Activated CD8-positive, alpha-beta memory T cell treated with anti-CD3 and anti-CD28 coated beads for 48 hours (primary cell): ENCODE measurements at places on chromosomes 1 and 21.

- DNase-seq = no peak
Measured at GRCh38 chr21:30580132-30580531, 10.1 kb downstream of the KRTAP22-2 start.

GRCh38 chr1:116203181-116203723 lies 92.1 kb downstream of the MAB21L3 start:
- DNase-seq = no peak

- no peak for DNase-seq
Measured at GRCh38 chr1:228283476-228284147, 75.8 kb downstream of the OBSCN start.

DNA sequence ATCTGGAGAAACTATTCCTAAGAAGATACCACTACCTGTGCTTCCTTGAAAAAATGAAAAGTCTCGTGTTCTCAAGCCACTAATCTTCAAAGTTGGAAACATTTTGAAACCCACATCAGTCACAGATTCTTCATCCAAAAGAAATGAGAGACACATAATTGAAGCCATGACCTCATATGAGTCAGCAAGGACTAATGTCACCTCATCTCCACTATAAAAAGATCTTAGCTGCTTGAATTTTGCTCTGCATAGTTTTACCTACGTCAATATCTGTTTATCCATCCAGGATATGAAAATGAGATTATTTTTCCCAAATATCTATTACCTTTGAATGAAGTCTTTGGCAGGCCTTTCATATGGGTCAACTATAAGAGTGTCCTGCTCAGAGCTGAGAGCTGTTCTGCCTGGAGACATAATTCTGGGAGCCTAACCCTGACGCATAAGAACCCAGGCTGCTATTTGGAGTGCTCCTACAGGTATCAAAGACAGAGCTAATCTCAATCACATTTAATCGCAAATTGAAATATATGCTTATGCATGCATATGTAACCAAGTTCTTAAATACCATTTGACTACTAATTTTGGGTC lies 312.5 kb upstream of the PKN2 start:
- DNase-seq = no peak

- DNase-seq = no peak
Measured at GRCh38 chr1:214505134-214505533, 46.3 kb downstream of the PTPN14 start.

- no peak for DNase-seq
Measured at GRCh38 chr1:177476676-177477075, 305.9 kb downstream of the BRINP2 start.

DNA sequence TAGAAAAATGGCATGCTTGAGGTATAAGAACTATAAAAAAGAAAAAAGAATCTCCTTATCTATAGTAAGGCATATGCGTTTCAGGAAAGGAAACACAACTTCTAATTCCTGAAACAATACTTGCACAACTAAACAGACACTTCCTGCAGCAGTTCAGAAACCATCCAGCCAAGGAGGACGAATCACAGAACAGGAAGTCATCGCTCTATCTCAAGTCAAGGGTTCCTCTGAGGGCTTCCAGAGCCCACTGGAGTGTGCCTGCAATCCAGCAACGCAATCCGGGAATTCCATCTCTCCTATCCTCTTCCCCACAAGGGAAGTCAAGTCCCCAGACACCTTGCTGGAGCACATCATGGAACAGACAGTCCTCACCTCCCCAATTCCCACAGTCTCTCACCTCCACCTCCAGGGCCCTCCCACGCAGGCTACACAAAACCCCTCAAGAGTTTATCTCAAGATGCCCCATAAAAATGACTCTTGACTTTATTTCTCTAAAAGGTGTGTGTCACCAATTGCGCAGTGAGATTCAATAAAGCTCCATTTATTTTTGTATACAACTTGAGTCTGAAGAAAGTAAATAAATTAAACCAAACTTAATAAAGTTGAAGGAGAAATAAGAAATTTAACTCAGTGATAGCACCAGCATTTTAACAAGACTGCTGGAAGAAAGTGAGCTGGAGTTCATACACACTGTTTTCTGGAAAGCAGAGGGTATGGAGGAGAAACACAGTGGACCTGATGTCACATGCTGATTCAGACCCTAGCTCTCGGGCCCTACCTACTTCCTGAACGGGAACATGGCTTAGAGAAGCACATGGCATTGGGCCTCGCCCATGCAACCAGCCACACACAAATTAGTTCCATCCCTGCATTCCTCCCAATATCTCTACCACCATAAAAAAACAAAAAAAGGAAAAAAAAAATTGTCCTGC lies 39.9 kb downstream of the SIPA1L2 start:
- no peak for DNase-seq

DNA sequence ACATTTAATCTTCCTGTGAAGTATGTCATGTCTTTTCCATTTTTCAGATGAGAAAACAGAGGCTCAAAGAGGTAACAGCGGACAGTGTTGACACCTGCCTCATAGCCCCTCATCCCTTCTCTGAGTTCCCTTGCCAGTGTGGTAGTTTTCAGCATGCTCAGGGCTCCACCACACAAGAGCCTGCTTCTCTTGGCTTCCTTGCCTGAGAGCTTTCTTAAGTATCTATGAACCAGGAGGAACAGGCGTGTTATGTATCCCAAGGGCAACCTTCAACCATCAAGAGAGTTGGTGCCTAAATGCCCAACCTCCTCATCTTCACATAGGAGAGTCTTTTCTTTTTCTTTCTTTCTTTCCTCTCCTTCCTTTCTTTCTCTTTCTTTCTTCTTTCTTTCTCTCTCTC lies 5.9 kb upstream of the PAFAH2 start:
- DNase-seq = no peak

DNA sequence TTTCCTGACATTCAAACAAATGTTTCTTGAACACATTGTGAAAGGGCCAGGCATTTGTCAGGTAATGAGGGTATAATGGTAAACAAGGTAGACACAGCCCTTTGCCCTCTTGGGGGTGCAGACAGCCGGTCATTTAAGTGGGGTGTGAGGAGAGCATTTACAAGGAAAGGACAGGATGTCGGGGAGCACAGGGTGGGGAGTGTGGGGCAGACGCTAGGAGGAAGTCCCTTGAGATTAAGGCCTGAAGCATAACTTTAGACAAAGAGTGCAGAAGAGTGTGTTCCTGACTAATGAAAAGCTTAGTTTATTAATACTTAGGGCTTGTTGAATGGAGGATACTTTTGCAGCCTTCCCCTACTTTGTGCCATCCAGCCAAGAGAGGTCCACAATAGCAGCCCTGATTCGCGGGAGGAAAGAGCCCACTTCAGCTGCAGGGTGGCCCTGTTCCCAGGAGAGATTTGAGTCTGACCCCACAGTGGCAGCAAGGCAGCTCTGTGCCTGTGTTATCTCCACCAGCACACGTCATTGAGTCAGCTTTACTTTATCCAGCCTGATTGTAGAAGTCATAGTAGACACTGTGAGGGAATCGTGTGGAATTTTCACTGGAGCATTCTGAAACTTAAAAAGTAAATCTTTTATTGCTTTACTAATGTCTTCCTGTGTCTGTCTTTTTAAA lies 35.1 kb downstream of the MPZL1 start:
- no peak for DNase-seq

GRCh38 chr1:115877511-115877910 lies 36.6 kb upstream of the NHLH2 start:
- DNase-seq = no peak

GRCh38 chr1:34460193-34460592 lies 283.5 kb downstream of the C1orf94 start:
- peak; percentile 14 for DNase-seq

DNA sequence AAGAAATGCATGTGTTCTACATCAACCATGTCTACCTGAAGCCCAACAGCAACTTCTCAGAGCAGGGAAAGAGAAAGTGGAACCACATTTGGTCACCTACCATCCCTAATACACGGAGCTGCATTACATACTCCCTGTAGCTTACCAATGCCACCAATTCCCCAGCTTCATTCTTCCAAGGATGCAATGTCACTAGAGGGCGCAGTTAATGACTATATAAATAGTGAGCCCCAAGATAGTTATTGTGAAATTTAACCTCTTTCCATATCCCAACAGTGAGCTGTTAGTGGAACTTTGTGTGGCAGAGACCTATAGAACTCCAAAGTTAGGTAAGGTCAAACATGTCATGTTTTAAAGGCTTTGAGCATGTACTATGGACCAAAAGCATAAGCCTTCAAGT lies 618.3 kb downstream of the SMYD3 start:
- no peak for DNase-seq

DNA sequence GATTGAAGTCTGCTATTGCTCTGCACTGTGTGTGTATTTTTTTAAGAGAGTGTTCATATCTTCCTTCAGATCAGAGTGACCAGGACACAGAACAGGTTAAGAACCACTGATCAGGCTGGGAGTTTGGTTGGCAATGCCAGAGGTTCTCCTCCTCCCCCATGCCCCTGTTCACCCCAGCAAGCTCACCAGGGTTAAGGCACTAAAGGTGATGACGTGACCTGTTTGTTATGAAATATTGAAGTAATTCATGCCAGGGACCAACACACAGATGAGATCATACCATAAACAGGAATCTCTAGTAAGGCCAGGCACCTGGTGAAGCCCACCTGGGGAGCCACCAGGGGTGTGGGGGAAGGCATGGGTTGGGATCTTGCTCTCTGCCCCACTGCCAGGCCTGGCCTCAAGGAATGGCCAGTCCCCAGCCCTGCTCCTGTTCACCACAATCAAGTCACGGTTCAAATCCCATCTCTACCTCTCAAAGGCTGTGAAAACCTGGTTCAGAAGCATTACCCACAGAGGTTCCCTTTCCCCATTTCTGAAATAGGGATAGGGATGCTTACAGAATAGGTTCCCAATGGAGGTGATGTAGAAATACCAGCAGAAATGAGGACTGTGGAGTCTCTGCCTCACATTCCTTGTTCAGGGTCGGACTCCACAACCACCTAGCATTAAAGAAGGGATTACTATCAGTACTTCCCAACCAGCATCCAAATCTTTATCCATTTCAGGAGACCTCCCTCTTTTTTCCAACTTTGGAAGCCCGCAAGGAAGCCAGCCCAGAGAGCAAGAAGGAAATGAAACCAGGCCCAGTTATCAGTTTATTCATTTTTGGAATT lies 2.4 kb downstream of the ID3 start:
- DNase-seq = no peak

DNA sequence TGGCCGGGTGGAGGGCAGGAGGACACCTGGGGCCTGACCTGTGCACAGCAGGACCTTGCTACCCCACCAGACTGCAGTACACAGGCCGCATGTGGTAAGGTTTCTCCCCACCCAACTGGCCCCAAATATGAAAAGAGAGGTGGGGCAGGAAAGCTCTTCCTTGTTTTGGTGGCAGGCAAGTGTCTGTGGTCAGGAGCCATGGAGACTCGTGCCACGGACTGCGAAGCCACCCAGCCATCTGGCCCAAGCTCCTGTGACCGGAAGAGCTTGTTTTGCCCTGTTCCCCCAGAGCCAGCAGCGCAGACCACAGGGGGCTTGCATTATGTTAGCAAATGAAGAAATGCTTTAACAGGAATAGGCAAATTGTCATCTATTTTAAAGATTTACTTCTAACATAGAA lies 54.9 kb downstream of the OLIG1 start:
- no peak for DNase-seq

GRCh38 chr1:167898578-167899222 lies 15.2 kb downstream of the ADCY10 start:
- DNase-seq = no peak

DNA sequence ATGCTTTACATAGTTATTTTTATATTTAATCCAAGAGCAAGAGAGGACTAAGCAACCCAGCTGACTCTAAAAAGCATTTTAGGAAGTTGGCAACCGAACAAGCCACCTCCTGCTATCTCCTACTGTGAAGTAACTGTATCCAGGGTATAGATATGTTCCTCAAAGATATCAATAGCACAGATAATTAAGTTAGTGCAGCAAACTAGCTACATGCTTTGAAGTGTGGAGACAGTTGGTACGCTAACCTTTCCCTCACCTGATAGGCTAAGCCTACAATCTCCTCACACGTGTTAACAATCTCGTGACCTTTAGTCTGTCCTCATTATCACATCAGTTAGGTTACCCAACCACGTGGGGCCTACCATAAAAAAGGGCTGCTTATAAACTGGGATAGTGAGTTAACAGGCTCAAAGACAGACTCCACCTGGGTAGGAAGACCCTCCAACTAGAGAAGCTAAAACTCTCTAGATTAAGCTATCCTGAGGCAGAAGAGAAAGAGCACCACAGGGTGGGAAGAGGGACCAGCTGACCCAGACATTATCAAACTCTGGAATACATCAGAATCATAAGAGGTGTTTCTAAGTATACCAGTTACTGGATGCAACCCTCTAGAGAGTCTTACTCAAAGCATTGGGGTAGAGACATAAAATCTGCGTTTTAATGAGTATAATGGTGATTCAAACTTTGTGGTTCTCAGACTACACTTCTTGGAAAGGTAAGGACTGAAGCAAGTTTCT lies 340.1 kb upstream of the ESRRG start:
- DNase-seq = no peak

GRCh38 chr1:109959974-109960744 lies 24.4 kb upstream of the AHCYL1 start:
- DNase-seq = no peak

- no peak for DNase-seq
Measured at GRCh38 chr1:218785928-218786327, 387.8 kb upstream of the LYPLAL1 start.

DNA sequence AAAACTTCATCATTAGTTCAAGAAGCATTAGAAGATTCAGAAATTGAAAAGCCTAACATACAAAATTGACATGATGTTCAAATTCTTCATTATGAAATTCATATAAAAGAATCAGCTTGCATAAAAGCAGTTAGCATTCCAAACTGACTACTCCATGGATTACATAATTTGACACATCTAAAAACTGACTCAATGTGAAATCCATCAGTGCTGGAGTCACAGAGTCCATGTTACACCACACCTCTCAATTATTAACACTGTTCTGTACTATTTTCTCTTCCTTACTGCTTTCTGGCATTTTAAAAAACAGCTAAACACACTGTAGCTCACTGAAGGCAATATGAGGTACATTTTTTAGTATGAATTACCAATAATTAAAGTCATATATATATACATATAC lies 28.0 kb downstream of the ARHGAP29 start:
- DNase-seq = no peak

DNA sequence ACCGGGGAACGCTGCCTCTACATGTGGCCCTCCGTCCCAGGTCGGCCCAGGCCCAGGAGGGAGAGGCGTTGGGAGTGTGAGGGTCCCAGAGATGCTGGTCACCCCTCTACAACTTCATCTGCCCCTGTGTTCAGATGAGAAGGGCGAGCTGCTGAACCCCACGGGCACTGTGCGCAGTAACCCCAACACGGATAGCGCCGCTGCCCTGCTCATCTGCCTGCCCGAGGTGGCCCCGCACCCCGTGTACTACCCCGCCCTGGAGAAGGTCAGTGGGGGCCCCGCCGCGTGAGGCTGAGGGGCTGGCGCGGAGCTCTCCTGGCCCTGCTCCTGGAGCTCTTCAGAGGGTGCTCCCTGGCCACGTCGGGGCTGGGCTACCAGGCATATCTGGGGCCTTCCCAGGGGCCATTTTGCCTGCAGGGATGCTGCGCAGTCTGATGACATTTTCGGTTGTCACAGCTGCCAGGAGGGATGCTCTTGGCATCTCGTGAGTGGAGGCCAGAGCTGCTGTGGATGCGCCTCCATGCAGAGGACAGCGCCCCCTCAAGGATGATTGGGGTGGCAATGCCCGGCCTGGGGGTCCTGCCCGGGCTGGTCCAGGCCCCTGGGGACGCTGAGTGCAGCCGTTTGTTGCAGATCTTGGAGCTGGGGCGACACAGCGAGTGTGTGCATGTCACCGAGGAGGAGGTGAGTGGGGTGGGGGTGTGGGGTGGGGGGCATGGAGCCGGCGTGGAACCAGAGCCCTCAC lies 68.6 kb downstream of the PIK3CD start:
- DNase-seq = no peak

- DNase-seq = peak; percentile 19
Measured at GRCh38 chr1:159197561-159198557, 6.8 kb upstream of the ACKR1 start.

GRCh38 chr1:15504436-15504835 lies 19.6 kb downstream of the CASP9 start:
- no peak for DNase-seq
